ENCODE measurements at places on chromosomes 13 and 19.

GRCh38 chr19:10158071-10158470, 36.7 kb downstream of the DNMT1 start:
- DNase-seq, result no peak

GRCh38 chr19:22600690-22601648, 33.2 kb upstream of the ZNF492 start:
- DNase-seq, result no peak

DNA sequence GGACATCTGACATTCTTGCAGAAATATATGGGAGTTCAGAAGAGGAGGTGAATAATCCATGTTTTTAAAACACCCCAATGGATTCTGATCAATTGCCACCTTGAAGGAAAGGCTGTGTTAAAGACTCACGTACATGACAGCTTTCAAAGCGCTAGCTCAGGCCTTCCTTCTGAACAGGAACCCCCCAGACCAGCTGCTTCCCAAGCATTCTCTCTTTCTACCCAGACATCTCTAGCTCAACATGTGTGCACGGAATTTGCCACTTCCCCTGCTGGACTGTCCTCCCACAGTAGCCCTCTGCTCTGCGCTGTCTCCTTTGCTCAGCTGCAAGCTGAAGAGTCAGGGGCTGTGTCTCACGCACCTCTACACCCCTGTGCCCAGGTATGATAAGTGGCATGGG, 54.5 kb downstream of the STK24 start:
- DNase-seq, result no peak

DNA sequence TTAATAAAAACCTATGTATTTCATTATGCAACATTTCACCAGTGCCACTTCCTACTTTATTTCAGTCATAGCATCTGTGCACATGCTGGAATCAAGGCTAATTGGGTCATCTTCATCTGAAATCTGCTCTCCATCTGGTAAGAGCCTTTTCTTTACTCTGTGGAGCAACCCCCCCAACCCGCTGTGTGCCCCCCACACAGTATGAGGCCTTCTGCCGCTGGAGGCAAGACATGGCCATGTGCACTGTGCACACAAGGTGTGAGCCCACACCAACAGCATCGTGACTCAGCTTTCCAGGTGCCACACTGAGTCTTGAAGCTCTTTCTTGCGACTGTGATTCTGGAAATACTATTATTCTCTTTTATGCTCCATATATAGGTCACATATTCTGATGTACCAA, 471.0 kb downstream of the TBC1D4 start:
- DNase-seq, result no peak

Data from fibroblast of upper back skin (primary cell).